CD4-positive, alpha-beta T cell treated with Interleukin-21 for 1 hour (primary cell): ENCODE measurements at places on chromosomes 11 and 22.

DNA sequence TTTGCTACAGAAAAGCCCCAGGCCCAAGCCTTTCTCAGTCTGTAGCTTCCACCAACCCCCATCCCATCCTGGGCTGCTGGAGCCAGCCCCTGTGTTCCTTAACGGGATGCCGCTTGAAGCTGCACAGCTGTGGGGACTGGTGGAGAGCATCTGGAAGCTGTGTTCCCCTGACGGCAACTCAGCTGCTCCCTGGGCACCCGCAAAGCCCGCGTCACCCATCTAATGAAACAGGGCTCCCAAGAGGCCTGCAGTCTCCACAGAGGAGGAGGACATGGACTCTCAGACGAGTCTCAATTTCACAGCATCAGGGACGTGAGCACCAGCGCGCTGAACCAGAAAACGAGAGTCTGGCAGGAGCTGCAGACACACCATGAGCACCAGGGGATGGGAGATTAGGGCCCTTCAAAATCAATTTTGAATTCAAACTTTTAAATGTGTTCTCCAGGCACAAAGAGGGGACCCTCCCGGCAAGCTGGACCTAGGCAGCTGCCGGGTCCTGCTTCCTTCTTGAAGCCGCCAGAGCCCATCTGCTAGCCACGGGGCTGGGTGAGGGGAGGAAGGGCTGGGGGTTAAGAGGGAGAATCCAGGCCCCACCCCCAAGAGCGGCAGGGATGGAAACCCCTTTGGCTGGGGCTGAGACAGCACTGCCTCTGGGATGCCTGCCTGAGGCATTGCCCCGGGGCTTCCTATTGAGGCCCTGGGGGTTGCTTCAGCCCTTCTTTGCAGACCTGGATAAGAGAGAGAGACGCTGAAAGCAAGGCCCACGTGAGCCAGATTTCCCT, 21.0 kb downstream of the LMO1 start:
- no peak for DNase-seq

DNA sequence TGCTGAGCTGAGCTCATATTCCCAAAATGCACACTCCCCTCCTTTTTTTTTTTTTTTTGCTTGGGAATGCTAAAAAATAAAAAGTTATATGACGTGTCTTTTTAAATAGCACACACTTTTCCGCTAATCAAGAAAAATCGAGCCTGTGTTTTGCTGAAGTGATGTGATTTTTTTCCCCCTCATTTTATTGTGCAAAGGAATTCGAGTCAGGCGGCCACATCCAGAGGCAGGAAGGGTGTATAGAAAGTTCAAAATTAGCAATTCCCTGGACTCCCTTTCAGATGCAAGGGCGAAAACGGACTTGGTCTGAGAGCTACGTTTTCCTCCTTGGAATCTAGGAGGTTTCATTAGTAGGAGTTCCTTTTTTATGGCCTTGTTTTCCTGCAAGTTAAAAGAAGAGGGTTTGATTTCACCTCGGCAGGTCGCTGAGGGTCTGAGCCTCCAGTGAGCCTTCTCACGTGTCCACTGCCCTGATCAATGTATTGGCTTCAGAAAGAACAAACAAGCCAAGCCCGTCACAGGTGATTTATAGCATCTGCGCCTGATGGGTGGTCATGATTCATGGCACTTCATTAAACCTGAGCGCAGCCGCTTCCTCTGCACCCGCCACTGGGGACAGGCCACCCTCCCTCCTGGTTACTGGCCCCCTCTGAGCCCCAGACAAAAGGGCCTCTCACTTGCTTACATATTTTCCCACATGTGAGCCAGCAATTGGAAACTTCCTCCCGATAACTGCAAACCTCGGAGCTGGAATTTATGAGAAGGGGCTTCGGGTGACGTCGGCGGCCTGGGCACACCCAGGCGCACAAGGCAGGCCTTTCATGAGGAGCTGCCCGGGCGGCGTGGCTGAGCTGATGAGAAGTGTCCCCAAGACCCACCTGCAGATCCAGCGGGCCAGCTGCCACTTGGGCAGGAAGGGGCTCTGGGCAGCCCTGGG, 64.4 kb upstream of the LINC01488 start:
- no peak for DNase-seq

- DNase-seq: no peak
Measured at GRCh38 chr11:1499899-1500298, 13.3 kb upstream of the MOB2 start.

GRCh38 chr11:38900211-38900610, 2302.2 kb upstream of the RAG2 start:
- no peak for DNase-seq

GRCh38 chr11:84969103-84969502, 658.0 kb downstream of the DLG2 start:
- no peak for DNase-seq

DNA sequence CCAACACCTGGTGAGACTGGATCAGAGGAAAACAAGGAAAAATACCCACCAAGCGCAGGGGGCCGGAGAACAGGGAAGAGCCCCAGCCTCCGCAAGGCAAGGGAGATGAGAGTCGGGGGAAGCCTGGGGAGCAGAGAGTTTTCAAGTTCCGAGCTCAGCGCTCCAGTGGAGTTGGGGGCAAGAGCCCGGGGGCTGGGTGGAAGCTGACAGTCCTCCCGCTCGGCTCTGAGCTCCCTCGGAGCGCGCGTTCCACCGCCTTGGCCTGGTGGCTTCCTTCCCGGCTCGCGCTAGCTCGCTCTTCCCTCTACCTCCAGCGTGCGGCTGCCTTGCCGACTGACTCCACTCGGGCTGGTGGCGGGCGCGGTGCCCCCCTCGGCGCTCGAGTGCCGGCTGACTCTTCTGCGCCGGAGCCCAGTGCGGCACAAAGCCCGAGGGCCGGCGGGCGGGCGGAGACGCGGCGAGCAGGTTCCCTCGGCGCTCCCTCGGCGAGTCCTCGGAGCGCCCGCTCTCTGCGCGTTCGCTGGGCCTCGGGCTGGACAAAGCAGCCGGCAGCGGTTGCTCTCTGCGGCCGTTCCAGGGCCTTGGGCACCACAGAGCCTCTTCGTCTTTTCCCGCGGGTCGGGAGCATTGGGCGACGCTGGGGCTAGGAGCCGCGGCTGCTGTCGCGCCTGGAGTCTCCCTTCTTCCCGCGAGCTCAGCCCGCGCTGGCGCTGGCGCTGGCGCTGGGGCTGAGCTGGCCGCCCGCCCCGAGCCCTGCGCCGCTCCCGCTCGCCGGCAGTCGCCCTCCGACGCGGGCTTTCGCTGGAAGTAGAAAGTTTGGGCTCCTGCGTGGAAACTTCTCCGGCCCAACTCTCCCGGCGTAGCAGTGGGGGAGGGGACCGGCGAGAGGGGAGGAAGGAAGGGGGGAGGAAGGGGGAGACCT, 1.0 kb downstream of the PAX6 start:
- DNase-seq: no peak

GRCh38 chr11:31096191-31096805, 273.2 kb downstream of the DCDC1 start:
- DNase-seq: no peak

DNA sequence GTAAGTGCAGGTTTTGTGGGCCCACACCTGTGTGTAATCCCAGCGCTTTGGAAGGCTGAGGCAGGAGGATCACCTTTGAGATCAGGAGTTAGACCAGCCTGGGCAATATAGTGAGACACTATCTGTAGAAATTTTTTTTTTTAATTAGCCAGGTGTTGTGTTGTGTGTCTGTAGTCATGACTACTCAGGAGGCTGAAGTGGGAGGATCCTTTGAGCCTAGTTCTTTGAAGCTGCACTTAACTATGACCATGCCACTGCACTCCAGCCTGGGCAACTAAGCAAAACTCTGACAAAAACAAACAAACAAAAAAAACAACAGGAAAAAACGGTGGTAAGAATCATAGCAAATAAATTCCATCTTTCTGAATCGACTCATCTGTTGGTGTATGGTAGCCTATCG, 268.6 kb upstream of the PDGFD start:
- no peak for DNase-seq

DNA sequence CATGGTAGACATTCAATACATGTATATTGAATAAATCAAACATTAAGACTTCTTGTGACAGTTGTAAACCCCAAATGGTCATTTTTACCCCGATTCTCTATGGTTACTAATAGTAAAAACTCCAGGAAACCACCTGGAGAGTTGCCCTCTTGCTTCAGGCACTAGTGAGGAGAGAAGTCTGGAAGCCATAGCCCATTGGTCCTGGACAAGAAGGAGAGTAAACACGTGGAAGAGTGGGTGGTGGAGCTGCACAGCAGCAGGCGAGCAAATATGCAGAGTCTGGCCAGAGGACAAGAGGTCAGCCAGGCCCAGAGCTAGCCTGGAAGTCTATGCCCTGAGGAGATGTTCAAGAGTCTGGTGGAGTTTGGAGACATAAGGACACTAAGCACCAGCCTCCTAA, 17.7 kb downstream of the DCHS1 start:
- no peak for DNase-seq

- DNase-seq: no peak
Measured at GRCh38 chr11:68762481-68762880, 11.2 kb upstream of the TESMIN start.

GRCh38 chr11:30698425-30698824, 112.3 kb upstream of the MPPED2 start:
- no peak for DNase-seq

DNA sequence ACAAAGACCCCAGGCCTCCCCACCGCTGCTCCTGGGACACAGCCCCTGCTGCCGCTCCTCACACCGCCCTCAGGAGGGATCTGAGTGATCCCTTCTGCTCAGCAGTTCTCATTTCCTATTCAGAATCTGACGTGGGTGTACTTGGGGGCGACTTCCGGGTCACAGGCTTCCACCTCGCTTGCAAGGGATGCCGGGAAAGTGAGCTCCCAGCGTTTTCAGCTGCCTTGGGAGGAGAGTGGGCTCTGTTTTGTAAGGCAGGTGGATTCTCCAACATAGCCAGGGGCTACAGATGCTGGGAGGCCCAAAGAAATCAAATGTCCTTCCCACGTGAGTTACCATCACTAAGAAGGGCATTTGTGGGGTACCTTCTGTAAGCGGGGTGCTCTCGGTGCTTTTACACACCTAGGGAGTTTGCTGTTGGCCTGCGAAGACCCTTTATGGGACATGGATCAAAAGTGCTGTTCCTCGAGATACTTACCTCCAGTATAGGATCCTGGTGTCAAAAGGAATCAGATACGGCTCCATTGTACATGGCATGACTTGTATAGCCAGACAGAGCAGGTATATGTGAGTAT, 9.7 kb upstream of the LRRC10B start:
- no peak for DNase-seq

GRCh38 chr22:49768951-49769690, 58.6 kb downstream of the BRD1 start:
- DNase-seq: no peak
